Naive B cell (primary cell): ENCODE measurements at places on chromosomes 7 and 10. TPM values are rescaled to one million over a fixed set of nuclear protein-coding genes. Genes with fewer than 3 reads are reported as not detected.

- no peaks in the 10 kb centered on the region for H3K36me3 ChIP-seq
- no peak for DNase-seq
- no peak overlapping the region for H3K27ac ChIP-seq
- peaks cover 11% of the 10 kb centered on the region for H3K27me3 ChIP-seq
- H3K4me3 ChIP-seq = no peak overlapping the region
- H3K4me1 ChIP-seq = peaks cover 20% of the 10 kb centered on the region
Measured at GRCh38 chr10:62820586-62820985, 4.4 kb upstream of the EGR2 start.

GRCh38 chr7:5679813-5680473 is 101.5 kb downstream of the RNF216 start:
- peak; percentile 68 for DNase-seq
- H3K27me3 ChIP-seq = no peaks in the 10 kb centered on the region
- peaks cover 66% of the 10 kb centered on the region for H3K4me1 ChIP-seq

HOXA7 gene
- polyA plus RNA-seq = not detected

DNAJC12 gene
- not detected for polyA plus RNA-seq

HNRNPF gene
- 228 TPM for polyA plus RNA-seq

HSPA14 gene
- polyA plus RNA-seq = 20.1 TPM
